Stomach (tissue), 19 donors: ENCODE measurements at places on chromosomes 3 and 15. TPM values are rescaled to one million over a fixed set of nuclear protein-coding genes. Genes with fewer than 3 reads are reported as not detected.

The HGD gene
- 10.8 TPM for polyA plus RNA-seq

The TXNRD3 gene
- polyA plus RNA-seq, result 3.8 TPM

The SLC15A2 gene
- polyA plus RNA-seq, result not detected

The C3orf62 gene
- 2.5 TPM for polyA plus RNA-seq

The MAP6D1 gene
- polyA plus RNA-seq, result 1.0 TPM

The CYP1A2 gene
- not detected for polyA plus RNA-seq

DNA sequence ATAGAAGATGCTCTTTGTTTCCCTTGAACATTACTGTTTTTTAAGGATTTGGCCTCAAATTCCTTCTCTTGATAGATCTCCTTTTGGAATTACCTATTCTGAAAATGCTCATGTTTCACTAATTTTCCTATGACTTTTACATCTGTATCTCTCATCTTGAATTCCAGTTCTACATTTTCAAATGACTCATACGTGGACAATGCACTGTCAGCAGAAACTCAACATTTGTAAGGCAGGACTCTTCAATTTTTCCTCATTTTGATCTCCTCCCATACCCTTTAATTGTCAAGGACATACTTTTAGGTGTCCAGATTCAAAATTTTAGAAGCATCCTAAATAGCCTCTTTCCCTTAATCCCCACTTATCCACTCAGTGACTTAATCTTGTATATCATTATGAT lies 341.0 kb upstream of the RASGRP1 start:
- DNase-seq, result no peak

DNA sequence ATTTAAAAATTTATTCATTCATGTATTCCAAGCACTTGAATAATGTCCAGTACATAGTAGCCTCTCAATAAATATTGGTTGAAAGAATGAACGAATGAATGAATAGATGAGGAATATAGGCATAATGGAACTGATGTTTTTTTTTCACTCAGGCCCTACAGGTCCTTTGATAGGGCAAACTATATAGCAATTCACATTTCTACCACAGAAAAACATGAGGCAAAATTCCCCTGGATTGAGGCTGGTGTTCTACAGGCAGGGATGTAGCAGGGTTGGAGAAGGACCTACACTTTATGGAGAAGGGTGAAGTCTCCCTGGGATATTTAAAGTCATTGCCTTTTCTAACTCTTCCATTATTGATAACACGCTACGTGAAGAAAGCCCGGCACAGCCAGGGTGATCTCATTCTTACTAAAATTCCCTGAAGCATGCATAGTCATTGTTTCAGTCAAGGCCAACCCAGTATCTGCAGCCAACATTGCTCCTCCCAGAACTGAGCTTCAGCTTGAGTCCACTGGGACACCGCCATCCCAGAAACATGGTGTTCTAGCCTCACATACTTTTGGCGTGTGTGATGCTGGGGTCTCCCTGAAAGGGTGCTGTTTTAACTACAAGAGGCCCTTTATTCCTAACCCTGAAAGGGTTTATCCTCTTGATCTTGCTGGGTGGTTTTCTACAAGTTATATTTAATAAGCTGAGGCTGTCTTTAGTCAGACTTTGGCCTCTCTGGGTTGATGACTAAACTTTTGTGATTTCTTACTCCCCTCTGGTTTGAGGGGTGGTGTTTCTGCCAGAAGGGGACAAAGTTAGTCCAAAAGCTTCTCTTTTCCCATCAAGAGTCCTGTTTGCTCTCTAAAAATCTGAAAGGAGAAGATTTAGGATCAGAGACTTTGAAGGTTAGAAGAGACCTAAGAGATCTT lies 25.9 kb upstream of the FBN1 start:
- no peak for DNase-seq

DNA sequence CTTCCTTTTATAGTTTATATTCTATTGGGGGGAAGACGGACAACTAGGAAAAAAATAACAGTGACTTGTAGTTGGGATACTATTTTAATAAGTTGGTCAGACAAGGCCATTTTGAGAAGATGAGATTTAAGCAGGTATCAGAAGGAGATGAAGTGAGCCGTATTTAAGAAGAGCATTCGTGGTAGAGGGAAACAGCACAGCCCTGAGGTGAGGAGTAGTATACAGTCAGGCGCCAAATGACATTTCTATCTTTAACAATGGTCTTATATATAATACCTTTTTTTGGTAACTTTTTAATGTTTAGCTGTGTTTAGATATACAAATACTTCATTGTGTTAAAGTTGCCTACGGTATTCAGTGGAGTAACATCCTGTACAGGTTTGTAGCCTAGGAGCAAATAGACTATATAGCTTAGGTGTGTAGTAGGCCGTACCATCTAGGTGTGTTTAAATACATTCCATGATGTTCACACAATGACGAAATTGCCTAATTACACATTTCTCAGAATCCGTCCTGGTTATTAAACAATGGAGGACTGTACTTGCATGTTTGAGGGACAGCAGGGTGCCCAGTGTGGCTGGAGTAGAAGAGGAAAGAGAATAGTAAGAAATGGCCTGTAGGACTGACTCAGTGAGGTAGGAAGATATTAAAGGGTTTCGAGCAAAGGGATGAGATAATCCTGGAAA lies 1.6 kb downstream of the NKTR start:
- peak; percentile 33 for DNase-seq

GRCh38 chr3:45538641-45538986 lies 55.9 kb upstream of the LIMD1 start:
- DNase-seq, result no peak

- no peak for DNase-seq
Measured at GRCh38 chr15:60899322-60899966, 329.7 kb downstream of the RORA start.

DNA sequence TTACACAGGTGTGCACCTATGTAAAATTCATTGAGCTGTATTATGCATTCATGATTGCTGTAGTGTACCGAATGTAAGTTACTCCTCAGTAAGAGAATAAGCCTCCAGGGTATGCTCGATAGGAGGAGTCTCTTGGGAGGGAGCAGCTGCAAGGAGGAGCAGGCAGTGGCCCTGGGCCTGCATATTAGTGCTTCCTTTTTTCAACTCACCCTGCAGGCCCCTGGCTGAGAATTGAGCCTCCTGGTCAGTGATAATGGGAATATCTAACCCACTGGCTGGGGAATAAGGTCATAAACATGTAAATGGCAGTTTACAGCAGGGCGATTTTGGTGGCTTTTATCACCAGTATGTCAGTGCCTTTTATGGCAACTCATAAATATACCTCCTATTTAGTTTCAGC lies 21.7 kb upstream of the SFMBT1 start:
- no peak for DNase-seq
